ENCODE measurements at places on chromosomes 7 and 10. TPM values are rescaled to one million over a fixed set of nuclear protein-coding genes. Genes with fewer than 3 reads are reported as not detected.

Gene CD36
- total RNA-seq = 1.0 TPM

Gene ZP3
- 19.4 TPM for total RNA-seq

Gene BTBD16
- total RNA-seq = 0.07 TPM

Gene PNLIPRP3
- 29.0 TPM for total RNA-seq

Gene PPRC1
- 35.0 TPM for total RNA-seq

Gene CACNA2D1
- 6.2 TPM for total RNA-seq

Gene CPA4
- total RNA-seq = 21.3 TPM

Gene SLC18A2
- total RNA-seq = not detected

Gene PNLIP
- not detected for total RNA-seq

Gene AOAH
- total RNA-seq = not detected

Gene RBP3
- not detected for total RNA-seq

Gene NACAD
- total RNA-seq = 0.43 TPM

Gene HOXA3
- total RNA-seq = not detected

Gene DPYSL4
- total RNA-seq = 11.7 TPM

Gene MSMB
- 0.34 TPM for total RNA-seq

Gene ADAMTS14
- 0.14 TPM for total RNA-seq

Gene XRCC2
- 0.28 TPM for total RNA-seq

Gene KIF20B
- total RNA-seq = 3.4 TPM

Gene WDFY4
- total RNA-seq = under 0.01 TPM

Gene DRGX
- total RNA-seq = not detected
